Stimulated activated CD4-positive, alpha-beta T cell treated with anti-CD3 and anti-CD28 coated beads, Interleukin-2, amount 100 ng/mL, for 24 hours (primary cell): ENCODE measurements at places on chromosomes 7 and 10.

DNA sequence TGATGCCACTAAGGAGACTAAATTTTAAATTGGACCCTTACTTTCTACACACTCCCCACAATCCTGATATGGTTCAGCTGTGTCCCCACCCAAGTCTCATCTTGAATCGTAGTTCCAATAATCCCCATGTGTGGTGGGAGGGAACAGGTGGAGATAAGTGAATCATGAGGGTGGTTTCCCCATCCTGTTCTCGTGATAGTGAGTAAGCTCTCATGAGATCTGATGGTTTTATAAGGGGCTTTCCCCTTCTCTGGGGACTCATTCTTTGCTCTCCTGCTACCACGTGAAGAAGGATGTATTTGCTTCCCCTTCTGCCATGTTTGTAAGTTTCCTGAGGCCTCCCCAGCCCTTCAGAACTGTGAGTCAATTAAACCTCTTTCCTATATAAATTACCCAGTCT is 18.4 kb upstream of the BET1 start:
- DNase-seq: no peak

DNA sequence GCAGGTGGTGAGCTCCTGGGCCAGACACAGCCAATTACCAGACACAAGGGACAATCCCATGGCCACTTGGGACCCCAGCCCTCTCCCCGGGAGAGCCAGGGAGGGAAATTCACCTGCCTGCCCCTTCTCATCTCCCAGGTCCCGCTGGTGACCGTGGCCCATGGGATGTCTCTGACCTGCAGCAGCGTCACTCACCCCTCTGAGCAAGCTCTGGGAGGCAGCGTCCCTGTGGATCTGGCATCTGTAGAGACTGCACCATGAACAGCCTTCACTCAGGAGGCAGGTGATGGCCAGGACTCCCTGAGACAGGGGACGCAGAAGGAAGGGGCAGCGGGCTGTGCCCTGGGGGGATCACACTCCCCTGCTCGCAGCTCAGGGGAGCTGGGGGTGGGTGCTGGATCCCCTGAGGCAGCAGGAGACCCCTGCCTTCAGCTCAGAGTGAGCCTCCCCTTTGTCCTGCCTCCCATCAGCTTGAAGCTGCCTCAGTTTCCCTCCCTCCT is 90.8 kb downstream of the FOXL3 start:
- no peak for DNase-seq

GRCh38 chr7:80060218-80060806 is 74.3 kb upstream of the GNAI1 start:
- DNase-seq: no peak

DNA sequence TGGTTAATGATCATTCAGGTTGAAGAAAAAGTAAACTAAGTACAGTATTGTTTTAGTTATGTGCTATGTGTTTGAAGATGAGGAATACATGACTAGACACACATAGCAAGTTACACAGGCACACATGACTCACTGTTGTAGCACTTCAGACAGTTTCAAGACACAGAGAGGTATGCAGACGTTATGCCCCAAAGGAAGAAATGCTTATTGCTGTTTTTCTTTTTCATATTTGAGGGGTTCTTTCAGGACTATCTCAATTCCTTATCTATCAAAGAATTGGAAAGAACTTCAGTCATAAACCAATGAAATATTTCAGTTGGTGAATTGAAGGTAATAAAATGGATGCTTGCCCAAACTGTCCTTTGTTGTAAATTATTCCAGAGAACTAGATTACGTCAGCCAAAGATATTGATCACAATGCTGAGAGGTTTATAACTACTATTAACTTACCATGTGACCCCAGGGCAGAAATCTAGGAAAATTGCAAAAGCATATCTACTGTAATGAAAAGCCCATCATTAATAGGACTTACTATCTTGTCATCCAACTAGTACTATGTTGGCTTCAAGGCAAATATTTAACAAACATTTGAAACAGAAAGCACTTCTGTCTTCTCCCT is 61.2 kb upstream of the CAPZA2 start:
- DNase-seq: no peak

DNA sequence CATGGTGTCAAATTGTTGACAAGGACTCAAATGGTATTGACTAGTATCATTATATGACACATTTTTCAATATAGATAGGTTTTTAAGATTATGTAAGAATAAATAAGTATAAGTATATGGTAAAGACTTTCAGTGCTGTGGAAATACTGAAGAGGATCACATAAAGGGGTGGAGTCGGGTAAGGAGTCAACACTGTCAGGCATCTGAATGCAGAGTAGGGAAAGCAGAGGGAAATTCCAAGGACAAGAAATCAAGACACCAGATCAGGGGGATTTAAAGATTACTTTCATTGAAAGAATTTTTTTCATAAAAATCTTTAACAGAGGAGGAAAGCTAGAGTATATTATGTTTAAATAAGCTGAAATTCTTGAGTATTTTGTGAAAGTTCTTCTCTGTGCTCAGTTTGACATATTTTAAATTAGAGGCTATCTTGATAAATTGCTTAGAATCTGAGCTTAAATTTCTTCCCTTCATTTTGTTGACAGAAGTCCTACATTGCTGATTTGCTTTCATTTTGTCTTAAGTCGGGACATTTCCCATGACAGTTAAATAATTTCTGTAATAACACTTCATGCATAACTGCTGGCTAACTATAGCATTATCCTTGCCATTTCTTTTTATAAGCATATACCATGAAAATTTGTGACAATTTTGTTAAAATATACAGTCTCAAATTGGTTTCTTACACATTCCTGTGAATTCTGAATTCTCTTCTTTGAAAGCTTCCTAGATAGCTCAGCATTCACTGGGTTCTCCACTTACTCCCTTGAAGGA is 244.3 kb downstream of the PRKG1 start:
- DNase-seq: no peak

DNA sequence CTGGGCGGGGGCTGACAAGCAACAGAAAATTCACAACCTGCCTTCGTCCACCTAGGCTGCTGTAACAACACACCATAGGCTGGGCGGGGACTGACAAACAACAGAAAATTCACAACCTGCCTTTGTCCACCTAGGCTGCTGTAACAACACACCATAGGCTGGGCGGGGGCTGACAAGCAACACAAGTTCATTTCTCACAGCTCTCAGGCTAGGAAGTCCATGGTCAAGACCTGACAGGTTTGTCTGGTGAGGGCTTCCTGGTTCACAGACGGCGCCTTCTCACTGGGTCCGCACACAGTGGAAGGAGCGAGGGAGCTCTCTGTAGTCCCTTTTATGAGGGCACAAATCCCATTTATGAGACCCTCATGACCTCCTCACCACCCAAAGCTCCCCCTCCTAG is 52.2 kb downstream of the DIP2C start:
- no peak for DNase-seq
